ENCODE measurements at places on chromosomes 1 and 21.

DNA sequence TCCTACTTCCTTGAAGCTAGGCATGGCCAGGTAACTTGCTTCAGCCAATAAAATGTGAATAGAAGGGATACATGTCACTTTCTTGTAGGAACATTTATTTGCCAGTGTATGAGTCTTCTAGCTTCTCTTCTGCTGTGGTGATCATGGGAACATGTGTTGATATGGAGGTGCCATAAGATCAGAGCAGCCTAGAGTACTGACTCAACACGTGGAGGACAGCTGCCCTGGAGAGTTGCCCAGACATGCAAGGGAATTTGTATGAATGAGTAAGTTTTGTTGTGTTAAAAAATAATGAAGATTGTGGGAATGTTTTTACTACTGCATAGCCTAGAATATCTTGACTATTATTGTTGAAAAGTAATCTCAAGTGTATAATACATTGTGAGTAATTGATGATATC lies 502.3 kb downstream of the NUF2 start:
- H3K27me3 ChIP-seq: peaks cover 4% of the 10 kb centered on the region
- no peak for DNase-seq
- H3K36me3 ChIP-seq: no peaks in the 10 kb centered on the region

DNA sequence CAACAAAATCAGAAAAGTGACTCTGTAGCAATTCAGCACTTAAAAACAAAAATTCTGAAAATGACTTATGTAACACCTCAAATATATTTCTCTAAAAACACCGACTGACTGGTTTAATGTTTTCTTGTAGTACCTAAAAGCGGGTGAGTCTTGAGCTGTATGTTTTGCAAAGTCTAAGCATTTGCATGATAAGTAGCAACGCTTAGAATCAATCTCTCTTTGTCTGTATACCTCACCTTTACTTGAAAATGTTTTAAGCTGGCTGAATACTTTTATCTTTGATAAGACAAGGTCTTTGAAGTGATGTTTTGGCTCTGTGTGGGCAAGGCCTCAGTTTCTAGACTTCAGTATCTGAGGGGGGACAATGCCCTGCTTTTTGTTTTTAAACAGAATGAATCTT lies 8.2 kb downstream of the ITPKB start:
- no peak for DNase-seq
- no peaks in the 10 kb centered on the region for H3K27me3 ChIP-seq
- H3K4me3 ChIP-seq: peak overlapping the region; percentile 74
- H3K27ac ChIP-seq: peak overlapping the region; percentile 86
- H3K36me3 ChIP-seq: peaks cover 22% of the 10 kb centered on the region

GRCh38 chr1:158810311-158810710 lies 20.8 kb upstream of the MNDA start:
- no peaks in the 10 kb centered on the region for H3K36me3 ChIP-seq
- no peak for DNase-seq
- no peaks in the 10 kb centered on the region for H3K27me3 ChIP-seq
- H3K4me1 ChIP-seq: peaks cover 13% of the 10 kb centered on the region
- no peak overlapping the region for H3K4me3 ChIP-seq

- H3K4me3 ChIP-seq: peak overlapping the region; percentile 82
- H3K4me1 ChIP-seq: peaks cover 54% of the 10 kb centered on the region
- DNase-seq: no peak
- H3K27me3 ChIP-seq: peaks cover 2% of the 10 kb centered on the region
Observed at GRCh38 chr1:33346927-33347649, 26.2 kb upstream of the A3GALT2 start.

GRCh38 chr1:152412756-152413155 lies 1.3 kb downstream of the CRNN start:
- DNase-seq: no peak
- no peak overlapping the region for H3K4me3 ChIP-seq
- no peak overlapping the region for H3K27ac ChIP-seq
- H3K36me3 ChIP-seq: no peaks in the 10 kb centered on the region
- peaks cover 5% of the 10 kb centered on the region for H3K27me3 ChIP-seq

DNA sequence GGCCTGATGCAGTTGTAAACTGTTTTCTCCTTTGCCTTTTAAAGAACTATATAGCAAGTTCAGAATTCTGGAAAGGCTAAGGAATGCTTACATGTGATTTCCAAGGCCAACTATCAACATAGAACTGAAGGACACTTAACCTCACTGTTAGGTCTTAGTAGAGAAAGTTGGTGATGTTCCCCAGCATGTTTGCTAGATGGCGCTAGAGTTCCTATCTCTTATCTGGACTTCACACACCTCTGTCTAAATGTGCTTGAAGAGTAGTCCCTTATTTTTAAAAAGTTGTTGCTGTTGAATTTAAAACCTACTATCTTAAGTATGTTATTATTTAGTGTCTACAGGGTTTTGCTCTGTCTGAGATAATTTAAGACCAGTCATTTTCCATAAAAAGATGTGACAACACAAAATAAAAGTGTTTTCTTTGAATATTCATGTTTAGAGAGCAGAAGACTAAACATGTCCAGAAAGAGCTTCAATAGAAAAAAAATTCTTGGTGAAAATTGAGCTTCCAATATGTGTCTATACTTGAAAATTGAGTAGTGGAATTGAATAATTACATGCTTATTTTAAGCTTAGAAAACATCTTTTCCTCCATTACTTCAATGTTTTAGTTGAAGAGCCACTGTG lies 237.3 kb downstream of the S1PR1 start:
- no peak overlapping the region for H3K4me3 ChIP-seq
- H3K4me1 ChIP-seq: no peaks in the 10 kb centered on the region
- peaks cover 4% of the 10 kb centered on the region for H3K36me3 ChIP-seq

GRCh38 chr1:110245876-110246620 lies 35.9 kb downstream of the KCNC4 start:
- H3K27ac ChIP-seq: no peak overlapping the region
- H3K27me3 ChIP-seq: no peaks in the 10 kb centered on the region
- no peak for DNase-seq
- no peak overlapping the region for H3K4me3 ChIP-seq
- H3K36me3 ChIP-seq: no peaks in the 10 kb centered on the region
- H3K4me1 ChIP-seq: no peaks in the 10 kb centered on the region

- DNase-seq: no peak
- H3K27me3 ChIP-seq: no peaks in the 10 kb centered on the region
- H3K4me1 ChIP-seq: peaks cover 92% of the 10 kb centered on the region
- no peak overlapping the region for H3K4me3 ChIP-seq
- H3K27ac ChIP-seq: peak overlapping the region; percentile 61
- peaks cover 56% of the 10 kb centered on the region for H3K36me3 ChIP-seq
Observed at GRCh38 chr1:158976219-158976618, 33.5 kb upstream of the IFI16 start.

DNA sequence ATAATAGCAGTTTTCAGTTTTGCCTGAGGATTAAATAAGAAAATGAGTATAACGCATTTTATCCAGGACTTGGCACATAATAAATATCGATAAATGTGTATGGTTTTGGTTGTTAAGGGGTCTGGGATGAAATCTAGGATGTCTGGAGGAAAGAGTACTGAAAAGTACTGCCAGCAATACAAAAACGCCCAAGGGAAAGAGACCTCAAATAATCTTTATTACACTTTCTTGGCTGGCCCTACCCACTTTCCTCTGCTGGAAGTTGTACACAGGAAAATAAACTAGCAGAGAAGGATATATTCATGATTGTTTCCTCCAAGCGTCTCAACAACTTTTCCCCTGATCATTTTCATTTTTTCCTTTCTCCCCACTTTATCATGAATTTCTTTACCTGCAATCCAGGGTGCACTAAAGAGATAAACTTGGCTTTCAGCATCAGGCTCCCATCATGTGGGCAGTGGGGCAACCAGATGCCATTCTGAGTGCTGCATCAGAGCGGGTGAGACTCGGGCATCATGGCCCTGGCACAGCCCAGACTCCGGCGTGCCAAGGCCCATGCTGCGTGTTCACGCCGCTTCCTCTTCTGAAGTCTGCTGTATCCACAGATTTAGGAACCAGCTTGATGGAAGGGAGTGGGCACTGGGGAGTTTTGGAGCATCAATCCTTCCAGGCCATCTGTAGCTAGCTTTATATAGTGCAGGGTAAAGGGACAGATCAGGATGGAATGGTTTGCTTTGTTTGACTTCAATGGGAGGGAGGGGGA lies 35.8 kb upstream of the PLXNA2 start:
- no peak for DNase-seq
- no peaks in the 10 kb centered on the region for H3K4me1 ChIP-seq
- H3K4me3 ChIP-seq: no peak overlapping the region
- H3K36me3 ChIP-seq: no peaks in the 10 kb centered on the region

GRCh38 chr1:173302890-173303829 lies 96.0 kb upstream of the TNFSF4 start:
- no peak overlapping the region for H3K27ac ChIP-seq
- no peaks in the 10 kb centered on the region for H3K27me3 ChIP-seq
- DNase-seq: no peak
- no peak overlapping the region for H3K4me3 ChIP-seq

- H3K4me3 ChIP-seq: no peak overlapping the region
- peaks cover 3% of the 10 kb centered on the region for H3K4me1 ChIP-seq
- no peak for DNase-seq
- no peak overlapping the region for H3K27ac ChIP-seq
- no peaks in the 10 kb centered on the region for H3K36me3 ChIP-seq
Observed at GRCh38 chr1:154418062-154418921, 13.1 kb downstream of the IL6R start.

DNA sequence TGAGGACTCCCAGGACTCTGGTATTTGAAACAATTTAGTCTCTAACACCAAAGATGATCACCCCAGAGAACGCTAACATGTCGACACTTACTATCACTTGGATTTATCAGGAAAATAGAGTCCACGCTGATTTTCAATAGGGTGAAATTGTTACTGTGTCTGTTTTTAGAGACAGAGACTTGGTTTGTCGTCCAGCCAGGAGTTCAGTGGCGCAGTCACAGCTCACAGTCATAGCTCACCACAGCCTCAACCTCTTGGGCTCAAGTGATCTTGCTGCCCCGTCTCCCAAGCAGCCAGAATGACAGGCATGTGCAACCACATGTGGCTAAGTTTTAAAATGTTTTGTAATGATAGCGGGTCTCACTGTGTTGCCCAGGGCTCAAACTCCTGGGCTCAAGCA lies 5.3 kb downstream of the SSU72 start:
- no peak overlapping the region for H3K4me3 ChIP-seq
- peaks cover 12% of the 10 kb centered on the region for H3K36me3 ChIP-seq
- H3K27ac ChIP-seq: peak overlapping the region; percentile 76
- peaks cover 8% of the 10 kb centered on the region for H3K27me3 ChIP-seq

- H3K27me3 ChIP-seq: no peaks in the 10 kb centered on the region
- H3K4me1 ChIP-seq: no peaks in the 10 kb centered on the region
- H3K36me3 ChIP-seq: no peaks in the 10 kb centered on the region
- no peak overlapping the region for H3K4me3 ChIP-seq
Observed at GRCh38 chr1:76390456-76390855, 315.9 kb downstream of the ST6GALNAC3 start.

- DNase-seq: no peak
- no peaks in the 10 kb centered on the region for H3K36me3 ChIP-seq
- peaks cover 17% of the 10 kb centered on the region for H3K4me1 ChIP-seq
- no peak overlapping the region for H3K4me3 ChIP-seq
- H3K27ac ChIP-seq: no peak overlapping the region
- peaks cover 11% of the 10 kb centered on the region for H3K27me3 ChIP-seq
Observed at GRCh38 chr1:151843398-151843797, 3.8 kb upstream of the C2CD4D start.

DNA sequence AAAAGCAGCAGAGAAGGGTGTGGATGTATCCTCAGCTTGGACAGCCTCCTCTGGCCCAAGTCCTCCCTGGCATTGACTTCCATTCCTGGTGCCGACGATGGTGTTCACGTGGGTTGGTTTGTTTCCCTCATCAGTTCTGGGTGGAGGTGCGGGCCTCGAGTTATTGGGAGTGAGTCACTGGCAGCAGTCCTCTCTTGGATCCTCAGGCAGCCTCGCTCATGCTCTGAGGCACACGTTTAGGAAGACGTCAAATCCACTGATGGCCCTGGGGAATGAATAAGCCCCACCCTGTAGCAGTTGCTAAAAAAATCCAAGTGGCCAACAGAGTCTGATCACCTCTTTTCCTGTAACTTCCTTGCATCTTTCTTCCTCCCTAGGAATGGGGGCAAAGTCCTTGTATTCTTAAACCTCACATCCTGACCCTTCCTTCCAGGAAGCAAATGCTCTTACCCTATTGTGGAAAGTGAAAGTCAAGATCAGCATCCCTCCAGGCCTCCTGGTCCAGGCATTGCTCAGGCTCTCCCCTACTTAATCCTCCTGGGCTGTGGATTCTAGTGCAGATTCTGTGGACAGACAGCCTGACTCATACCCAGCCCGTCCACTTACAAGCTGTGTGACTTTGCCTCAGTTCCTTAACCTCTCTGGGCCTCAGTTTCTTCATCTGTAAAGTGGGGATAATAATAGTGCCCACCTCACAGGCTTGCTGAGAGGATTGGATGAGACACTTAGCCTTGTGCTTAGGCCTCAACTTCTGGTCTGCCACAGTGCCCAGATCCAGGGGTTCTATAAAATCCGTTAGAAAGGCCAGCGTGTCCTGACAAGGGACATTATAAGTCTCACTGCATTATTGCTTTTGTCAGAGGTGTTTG lies 111.1 kb downstream of the TLR5 start:
- no peaks in the 10 kb centered on the region for H3K36me3 ChIP-seq
- H3K4me1 ChIP-seq: no peaks in the 10 kb centered on the region

DNA sequence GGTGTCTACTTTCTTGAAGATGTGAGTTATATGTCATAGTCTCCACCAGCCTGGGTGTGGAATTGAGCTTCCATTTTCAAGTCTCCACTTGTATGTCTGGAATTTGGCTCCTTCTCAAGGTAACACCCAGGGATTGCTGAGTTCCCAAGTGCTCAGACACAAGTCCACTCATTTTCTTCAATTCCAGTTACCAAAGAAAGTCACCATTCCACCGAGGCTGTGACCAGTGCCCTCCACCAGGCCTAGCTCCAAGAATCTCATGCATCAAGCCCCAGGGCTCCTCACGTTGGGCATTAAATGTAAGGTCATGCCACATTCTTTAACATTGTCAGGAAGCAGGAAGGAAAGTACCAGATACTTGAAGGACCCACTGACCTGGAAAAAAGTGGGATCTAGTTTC lies 2.4 kb upstream of the RAB4A start:
- no peak for DNase-seq
- H3K27me3 ChIP-seq: peaks cover 10% of the 10 kb centered on the region
- H3K4me3 ChIP-seq: no peak overlapping the region

DNA sequence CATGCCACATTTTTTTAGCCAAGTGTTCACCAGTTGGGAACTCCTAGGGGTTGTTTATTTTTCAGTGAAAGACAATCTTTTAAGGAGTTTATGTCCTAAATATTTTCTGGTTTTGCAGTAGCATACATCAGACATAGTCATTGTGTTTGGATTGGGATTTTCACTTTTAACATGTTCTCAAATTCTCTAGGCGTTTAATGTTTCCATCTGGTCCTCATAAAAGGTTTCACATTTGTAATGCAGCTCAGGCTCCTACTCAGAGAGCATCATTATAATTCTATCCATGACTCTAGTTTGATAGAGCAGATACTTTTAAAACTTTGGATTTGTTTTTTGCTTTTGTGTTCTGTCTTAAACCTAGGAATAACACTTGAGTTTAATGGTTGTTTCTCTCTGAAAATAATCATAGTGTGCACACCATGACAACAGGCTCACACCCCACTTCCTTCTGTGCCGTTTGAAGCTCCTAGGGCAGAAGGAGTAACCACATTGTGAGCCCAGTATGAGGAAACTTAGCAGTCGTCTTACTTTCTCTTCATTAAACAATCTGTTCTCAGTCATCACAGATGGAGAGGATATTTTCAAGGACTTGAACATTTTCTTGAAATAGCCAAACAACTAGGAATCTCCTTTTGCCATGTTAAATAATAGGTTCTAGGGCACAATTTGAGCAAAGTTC lies 219.6 kb downstream of the PDE4B start:
- H3K4me3 ChIP-seq: no peak overlapping the region
- no peaks in the 10 kb centered on the region for H3K4me1 ChIP-seq
- no peak overlapping the region for H3K27ac ChIP-seq
- no peaks in the 10 kb centered on the region for H3K36me3 ChIP-seq
- H3K27me3 ChIP-seq: peaks cover 2% of the 10 kb centered on the region

- H3K4me3 ChIP-seq: peak overlapping the region; percentile 35
- H3K27ac ChIP-seq: no peak overlapping the region
- H3K4me1 ChIP-seq: no peaks in the 10 kb centered on the region
- H3K36me3 ChIP-seq: no peaks in the 10 kb centered on the region
- peaks cover 10% of the 10 kb centered on the region for H3K27me3 ChIP-seq
Observed at GRCh38 chr1:15758953-15759661, 512 bp downstream of the FBLIM1 start.
